Activated CD8-positive, alpha-beta T cell treated with anti-CD3 and anti-CD28 coated beads, Interleukin-2, amount 10 ng/mL, durations not matched to agents 7 days and 5 days (primary cell): ENCODE measurements at places on chromosomes 2 and 18.

GRCh38 chr2:168254158-168254935 lies 7.0 kb upstream of the STK39 start:
- DNase-seq: no peak

DNA sequence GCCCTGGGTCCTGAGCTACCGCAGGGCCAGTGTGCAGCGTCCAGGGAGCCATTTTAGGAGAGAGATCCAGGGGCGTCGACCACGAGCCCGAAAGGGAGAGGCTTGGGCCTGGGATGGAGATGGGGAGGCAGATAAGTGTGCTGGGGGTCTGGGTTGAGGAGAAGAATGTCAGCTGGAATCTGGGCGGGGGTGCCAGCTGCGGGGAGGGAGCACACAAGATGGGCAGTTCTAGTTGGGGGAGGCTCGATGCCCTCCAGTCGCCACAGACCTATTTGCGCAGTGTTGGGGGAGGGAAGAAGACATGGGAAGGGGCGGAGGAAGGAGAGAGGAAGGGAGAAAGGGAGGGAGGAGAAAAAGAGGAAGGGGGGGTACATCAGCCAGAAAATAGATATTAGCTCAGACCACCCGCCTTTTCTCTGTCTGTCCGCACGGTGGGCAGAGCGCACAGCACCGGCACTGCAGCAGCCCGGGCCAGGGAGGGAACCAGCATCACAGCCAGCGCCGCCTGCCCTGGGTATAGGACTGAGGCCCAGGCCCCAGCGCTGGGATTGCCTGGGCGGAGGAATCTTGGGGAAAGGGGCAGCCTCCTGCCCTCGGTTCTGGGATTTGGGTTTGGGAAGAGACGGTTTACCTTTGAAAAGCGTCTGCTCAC lies 1.9 kb upstream of the HOXD11 start:
- no peak for DNase-seq

DNA sequence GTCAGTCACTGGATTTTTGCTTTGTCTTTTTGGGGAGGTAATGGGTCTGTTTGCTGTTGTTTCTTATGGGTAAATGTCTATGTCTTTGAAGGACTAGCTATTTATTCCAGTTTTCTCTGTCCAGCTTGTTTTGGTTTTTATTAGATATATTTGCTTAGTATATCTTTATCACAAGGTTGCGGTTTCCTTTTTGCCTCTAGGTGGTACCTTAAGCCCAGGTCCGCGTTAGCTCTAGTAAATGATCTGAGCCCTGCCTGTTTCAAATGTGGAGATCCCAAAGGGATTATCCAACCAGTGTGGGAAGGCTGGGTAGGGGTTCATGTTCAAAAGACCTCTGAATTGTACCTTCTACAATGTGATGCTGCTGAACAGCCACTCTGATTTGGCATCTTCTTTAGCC lies 114.5 kb downstream of the MYO3B start:
- DNase-seq: no peak

DNA sequence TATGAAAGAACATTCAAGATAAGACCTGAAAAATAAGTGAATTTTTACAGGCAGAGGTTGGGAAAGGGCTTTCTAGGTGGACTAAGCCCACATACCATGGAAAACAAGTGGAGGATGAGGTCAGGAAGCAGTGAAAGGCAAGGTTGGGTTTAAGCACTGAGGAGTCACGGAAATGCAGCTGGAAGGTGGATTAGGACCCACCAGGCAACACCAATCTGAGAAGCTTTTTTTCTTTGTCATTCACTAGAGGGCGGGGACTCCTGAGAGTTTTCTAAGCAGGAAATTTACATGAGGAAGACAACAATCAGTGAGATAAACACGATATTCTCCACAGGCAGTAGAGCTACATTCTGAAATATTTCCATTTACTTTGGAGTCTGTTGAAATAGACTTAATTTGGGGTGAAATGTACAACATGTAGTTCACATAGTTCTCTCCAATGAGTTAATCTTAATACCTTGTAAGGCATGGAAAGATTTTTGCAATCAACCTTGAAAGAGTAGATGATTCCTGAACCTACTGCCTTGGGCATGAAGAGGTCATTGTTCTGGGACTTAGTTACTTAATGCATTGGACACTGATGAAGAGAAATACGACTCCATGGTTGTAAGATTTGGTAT lies 40.7 kb downstream of the VIT start:
- DNase-seq: no peak

GRCh38 chr2:26355038-26355995 lies 8.7 kb upstream of the ADGRF3 start:
- no peak for DNase-seq

DNA sequence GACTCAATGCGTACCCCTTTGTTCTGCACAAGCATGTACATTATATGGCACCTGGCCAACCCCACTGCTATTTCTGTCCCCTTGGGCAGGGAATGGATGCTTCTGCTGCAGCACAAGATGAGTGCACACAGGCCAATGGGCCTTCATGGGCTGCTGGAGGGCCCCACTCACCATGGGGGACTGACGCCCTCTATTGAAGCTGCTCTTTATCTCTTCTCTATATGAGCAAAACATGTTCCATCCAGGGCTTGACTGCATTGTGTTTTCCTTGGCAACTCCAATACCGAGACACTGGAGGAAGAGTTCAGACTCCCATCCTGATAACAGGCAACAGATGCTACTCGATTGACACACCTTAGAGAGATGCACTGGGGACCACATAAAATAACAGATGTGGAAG lies 251.6 kb upstream of the NCKAP5 start:
- DNase-seq: no peak
